ENCODE measurements at places on chromosomes 11 and 22. TPM values are rescaled to one million over a fixed set of nuclear protein-coding genes. Genes with fewer than 3 reads are reported as not detected.

P2RY2 gene
- total RNA-seq, result 2.3 TPM

AIFM3 gene
- total RNA-seq, result 0.53 TPM

OR56B4 gene
- not detected for total RNA-seq

FAM227A gene
- 4.9 TPM for total RNA-seq

BCO2 gene
- 24.5 TPM for total RNA-seq

TRMT2A gene
- 23.3 TPM for total RNA-seq

SLC22A12 gene
- total RNA-seq, result not detected

MMP7 gene
- total RNA-seq, result 18.9 TPM
